Activated naive CD4-positive, alpha-beta T cell treated with anti-CD3 and anti-CD28 coated beads for 36 hours (primary cell): ENCODE measurements at places on chromosomes 7 and 10.
A peak's percentile ranks its signal among the peaks of the same experiment; 100 is the strongest.

DNA sequence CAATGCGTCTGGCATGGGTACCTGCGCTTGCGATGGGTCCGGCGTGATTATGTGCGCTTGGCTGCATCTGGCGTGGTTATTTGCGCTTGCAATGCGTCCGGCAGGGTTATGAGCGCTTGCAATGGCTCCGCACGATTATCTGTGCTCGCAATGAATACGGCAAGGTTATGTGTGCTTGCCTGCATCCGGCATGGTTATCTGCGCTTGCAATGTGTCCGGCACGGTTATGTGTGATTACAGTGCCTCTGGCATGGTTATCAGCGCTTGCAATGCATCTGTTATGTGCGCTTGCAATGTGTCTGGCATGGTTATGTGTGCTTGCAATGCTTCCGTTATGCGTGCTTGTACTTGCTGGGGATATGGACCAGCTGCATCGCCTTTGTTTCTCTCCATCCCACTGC lies 37.7 kb downstream of the RBAK start:
- no peak for DNase-seq

GRCh38 chr10:120400601-120401000 lies 56.4 kb upstream of the PLPP4 start:
- no peak for DNase-seq

GRCh38 chr7:3430588-3430987 lies 129.5 kb downstream of the SDK1 start:
- no peak for DNase-seq

- no peak for DNase-seq
Measured at GRCh38 chr10:76124280-76124679, 692.9 kb downstream of the LRMDA start.

GRCh38 chr10:34760606-34761005 lies 54.5 kb downstream of the PARD3 start:
- no peak for DNase-seq

DNA sequence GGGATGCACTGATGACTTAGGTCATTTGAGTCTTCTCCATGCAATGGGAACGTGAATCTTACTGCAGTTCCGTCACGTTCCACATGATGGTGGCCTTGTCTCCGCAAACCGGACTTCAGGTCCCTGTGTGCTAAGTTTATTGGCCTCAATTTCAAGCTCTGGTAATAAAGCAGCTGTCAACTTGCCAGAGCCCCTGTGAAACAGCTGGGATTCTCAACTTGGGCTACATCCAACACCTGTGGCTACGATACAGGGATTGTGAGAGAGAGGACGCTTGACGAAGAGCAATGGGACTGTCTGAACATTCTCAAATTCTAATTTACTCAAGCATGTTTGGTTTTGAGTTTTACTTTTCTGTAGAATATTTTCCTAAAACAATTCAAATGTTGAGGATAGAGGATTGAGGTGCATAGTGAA lies 174.2 kb downstream of the PTN start:
- DNase-seq, result no peak

DNA sequence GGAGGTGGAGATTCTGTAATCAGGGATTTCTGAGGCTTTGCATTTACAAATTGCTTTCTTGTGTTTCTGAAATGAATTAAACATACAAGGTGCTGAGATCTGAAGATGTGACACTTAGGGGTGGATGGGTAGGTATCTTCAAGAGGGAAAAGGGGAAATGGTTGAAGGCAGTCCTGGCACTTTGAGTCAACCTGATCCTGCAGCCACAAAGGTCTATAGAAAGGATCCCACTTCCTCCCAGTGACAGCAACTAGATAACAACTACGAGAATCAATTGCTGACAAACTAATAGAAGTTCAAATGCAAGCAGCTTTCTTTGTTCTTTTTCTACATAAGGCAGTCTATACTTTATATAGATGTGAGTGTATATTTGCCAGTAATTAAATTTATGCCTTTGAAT lies 553.3 kb downstream of the MDFIC start:
- DNase-seq, result no peak

- DNase-seq, result peak; percentile 16
Measured at GRCh38 chr10:112446055-112446854, 459 bp downstream of the ZDHHC6 start.

DNA sequence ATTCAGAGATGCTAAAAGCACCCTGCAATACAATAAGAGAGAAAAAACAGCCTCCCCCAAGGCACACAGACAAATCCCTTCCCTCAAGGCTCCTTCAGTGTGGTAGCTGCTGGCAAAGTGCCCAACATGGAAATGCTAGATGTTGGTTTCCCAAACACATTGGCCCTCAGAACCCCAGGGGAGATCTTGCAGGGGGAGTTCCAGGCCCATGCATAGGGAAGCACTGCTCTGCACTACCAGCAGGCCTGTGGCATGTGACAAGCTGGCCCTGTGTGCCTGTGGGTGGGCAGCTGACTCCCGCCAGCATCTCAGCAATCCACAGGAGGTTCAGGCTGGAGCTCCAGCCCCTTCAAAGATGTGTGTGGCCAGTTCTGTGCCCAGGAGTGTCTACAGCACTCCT lies 16.8 kb upstream of the CSGALNACT2 start:
- DNase-seq, result peak; percentile 43

GRCh38 chr10:122780391-122780790 lies 65.3 kb downstream of the CUZD1 start:
- DNase-seq, result no peak

GRCh38 chr10:81116201-81116600 lies 578.5 kb downstream of the SH2D4B start:
- no peak for DNase-seq

DNA sequence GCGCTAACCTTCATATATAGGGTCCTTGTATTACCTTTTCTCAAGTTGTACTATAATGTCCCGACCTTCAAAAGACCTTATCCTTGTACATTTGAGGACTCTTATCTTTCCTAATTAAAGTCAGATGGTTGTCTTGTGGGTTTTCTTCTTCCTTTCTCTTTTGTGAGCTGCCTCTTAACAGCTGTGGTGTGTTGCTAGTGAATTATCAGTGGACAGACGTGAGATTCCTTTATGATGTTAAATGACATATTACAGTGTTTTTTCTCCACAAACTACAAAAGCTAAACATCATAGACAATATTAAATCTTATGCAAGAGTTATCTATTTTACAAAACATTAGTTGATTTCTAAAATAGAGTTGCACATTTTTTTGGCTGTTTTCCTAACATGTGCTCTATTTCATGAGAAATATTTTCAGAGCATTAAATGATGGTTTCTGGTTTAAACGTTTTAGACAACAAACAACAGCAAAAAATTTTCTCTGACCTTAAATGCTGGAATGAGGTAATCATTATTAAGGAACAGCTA lies 272.2 kb upstream of the NPVF start:
- no peak for DNase-seq

GRCh38 chr7:30323006-30323355 lies 38.6 kb downstream of the ZNRF2 start:
- DNase-seq, result no peak

GRCh38 chr10:126723226-126723625 lies 52.7 kb upstream of the C10orf90 start:
- DNase-seq, result no peak

- DNase-seq, result no peak
Measured at GRCh38 chr10:88073682-88074081, 210.3 kb downstream of the PTEN start.

DNA sequence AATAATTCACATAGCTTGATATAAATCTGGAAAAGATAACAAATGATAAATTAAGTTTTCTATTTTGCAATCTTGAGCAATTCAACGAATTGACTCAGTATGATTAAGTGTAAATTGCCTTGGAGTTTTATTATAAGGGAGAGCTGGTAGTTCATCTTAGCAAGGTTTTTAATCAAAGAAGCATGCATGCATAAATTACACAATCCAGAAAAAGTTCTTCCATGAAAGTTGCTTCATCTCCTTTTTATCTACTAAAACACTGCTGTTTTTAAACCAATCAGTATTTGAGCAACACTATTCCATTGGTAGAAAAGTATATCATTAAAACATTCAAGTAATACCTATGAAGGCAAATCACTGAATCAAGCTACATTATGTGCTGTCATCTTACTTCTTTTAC lies 47.6 kb downstream of the POT1 start:
- no peak for DNase-seq

- no peak for DNase-seq
Measured at GRCh38 chr7:78014401-78014800, 215.8 kb downstream of the PHTF2 start.

- no peak for DNase-seq
Measured at GRCh38 chr7:25752967-25753791, 398.8 kb upstream of the NFE2L3 start.

DNA sequence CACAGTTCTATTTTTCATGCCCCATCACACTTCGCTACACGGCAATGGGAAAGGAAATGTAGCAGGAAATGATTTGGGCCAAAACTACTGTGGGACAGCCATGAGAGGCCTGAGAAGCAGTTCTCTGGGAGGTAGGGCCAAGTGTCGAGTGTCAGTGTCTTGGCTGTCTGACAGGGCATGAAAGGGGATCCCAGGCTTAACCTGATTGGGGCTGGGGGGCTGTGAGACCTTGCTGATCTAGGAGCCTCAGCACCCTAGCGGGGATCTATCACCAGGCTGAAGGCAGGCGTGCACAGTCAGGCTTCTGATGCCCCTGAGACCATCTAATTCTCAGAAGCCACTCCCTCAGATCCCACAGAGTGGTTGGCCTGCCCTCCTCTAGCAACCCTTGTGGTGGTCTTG lies 58.2 kb upstream of the SLC25A13 start:
- no peak for DNase-seq

- no peak for DNase-seq
Measured at GRCh38 chr10:125134483-125134848, 25.9 kb downstream of the CTBP2 start.

GRCh38 chr10:4720463-4720862 lies 105.5 kb upstream of the AKR1E2 start:
- DNase-seq, result no peak

- peak; percentile 11 for DNase-seq
Measured at GRCh38 chr7:129370812-129371211, 63.4 kb upstream of the STRIP2 start.

DNA sequence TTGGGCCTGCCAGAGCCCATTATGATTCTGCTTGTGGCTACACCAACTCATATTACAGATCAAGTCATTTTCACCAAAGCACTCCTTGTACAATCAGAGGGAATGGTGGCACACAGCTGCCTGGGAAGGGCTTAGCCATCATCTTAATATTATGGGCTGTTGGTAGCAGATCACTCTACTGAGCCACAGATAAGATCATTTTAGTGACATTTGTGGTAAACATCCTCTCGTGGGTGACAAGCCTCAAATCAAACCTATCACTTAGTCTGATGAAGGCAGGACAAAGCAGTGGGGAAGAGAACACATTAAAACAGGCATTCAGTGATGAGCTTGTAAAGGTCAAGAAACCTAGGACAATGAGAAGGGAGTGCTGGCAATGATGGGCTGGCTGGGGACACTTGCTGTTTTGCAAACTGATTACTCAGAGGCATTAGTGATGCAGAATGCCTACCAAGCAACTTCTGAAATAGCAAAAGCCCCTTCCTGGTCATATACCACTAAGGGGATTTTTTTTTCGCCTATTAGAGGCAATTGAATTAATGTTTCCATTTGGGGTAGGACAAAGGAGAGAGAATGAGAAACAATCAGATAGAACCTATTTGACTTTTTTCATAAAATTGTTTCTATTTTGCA lies 137.5 kb upstream of the WDR11 start:
- no peak for DNase-seq

DNA sequence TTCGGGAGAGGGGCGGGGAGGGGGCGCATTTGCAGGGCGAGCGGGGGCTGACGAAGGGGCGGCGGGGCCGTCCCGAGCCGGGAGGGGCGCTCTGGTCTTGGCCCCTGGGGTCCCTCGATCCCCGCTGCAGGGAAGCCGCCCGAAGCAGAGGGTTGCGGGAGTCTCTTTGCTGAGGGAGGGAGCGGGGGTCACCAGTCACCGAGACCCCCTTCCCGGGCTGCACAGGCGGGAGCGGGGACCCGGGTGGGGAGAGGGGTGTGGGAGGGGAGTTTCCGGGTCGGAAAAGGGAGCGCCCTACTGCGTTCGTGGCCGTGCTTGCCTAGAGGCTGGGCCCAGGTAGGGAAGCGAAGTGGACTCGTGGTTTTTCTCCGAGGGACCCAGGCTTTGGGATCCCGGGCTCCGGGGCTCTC lies 422 bp downstream of the AP1S1 start:
- peak; percentile 33 for DNase-seq

GRCh38 chr10:103193107-103193819 lies at the start of gene NT5C2:
Gene NT5C2 (minus strand): TSS chr10:103193272. CDS start chr10:103174958, 18,314 bp downstream.
- DNase-seq, result peak; percentile 80

GRCh38 chr7:141586878-141587277 lies 35.7 kb downstream of the AGK start:
- no peak for DNase-seq

DNA sequence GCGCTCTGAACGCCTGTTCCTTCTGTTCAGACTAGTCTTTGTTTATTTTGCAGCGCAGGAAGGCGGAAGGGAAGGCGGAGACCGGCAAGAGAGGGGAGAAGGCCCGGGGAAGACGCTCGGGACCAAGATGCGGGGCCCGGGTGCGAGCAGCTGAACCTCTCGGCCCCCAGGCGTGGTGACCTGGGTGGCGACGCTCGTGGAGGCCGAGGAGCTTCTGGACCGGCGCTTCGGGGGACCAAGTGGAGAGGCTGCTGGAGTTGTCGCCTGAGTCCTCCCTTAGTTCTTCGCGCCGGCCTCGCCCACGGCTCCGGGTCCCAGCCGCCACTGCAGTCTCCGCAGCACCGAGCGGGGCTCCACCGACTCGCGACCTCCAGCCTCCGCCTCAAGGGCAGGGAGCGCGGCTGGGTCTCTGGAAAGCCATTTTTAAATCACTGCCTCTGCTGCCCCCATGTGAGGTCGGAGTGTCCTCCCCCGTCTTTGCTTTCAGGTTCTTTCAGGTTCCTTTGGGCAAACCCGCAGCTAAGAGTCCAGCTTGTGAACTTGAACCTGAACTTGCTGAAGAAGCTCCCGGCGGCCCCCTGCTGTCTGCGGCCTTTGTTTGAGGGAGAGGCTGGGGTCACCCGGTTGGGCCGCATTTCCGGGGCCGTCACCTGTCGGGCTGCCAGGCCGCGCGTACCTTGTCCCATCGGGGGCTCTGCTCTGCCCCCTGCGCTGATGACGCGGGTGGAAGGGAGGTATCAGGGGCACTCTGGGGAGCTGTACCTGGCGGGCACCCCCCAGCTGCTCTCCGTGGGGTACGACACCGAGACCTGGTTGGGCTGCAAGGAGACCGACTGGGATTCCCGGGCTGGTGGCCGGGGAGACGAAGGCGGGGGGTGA lies 136.0 kb downstream of the KIF20B start:
- DNase-seq, result peak; percentile 29

GRCh38 chr7:45105588-45106188 lies 5.8 kb downstream of the TBRG4 start:
- no peak for DNase-seq

GRCh38 chr10:421170-421569 lies 268.3 kb downstream of the DIP2C start:
- DNase-seq, result no peak

DNA sequence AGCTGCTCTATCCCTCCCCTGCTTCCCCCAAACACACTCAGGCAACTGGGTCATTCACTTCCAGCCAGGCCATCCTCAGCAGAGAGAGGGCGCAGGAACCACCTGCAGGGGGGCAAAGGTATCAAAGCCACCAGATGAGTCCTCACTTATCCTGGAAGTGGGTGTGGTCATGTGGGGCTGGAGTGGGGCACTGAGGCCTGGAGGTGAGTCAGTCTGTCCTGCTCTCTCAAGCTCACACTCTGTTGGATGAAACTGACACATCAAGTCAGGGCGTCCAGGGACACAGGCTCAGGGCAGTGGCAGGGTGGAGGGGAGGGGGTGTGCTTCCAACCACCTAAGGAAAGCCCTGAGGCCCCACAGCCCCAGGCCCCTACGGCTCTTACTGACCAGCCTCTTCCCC lies 8.0 kb upstream of the ELFN1 start:
- no peak for DNase-seq

GRCh38 chr7:114786455-114786854 lies 135.4 kb upstream of the MDFIC start:
- no peak for DNase-seq

- DNase-seq, result no peak
Measured at GRCh38 chr10:95504246-95504691, 56.9 kb downstream of the SORBS1 start.
